Mammary epithelial cell (primary cell): ENCODE measurements at places on chromosomes 11 and 22.

DNA sequence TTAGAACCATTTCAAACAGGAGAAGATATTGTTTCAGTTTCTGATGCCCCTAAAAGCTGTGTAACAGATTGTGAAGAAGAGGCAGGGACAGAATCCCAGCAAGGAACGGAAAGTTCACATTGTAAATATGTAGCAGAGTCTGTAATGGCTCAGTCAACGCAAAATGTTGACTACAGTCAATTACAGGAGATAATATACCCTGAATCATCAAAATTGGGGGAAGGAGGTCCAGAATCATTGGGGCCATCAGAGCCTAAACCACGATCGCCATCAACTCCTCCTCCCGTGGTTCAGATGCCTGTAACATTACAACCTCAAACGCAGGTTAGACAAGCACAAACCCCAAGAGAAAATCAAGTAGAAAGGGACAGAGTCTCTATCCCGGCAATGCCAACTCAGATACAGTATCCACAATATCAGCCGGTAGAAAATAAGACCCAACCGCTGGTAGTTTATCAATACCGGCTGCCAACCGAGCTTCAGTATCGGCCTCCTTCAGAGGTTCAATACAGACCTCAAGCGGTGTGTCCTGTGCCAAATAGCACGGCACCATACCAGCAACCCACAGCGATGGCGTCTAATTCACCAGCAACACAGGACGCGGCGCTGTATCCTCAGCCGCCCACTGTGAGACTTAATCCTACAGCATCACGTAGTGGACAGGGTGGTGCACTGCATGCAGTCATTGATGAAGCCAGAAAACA lies 40.8 kb downstream of the IGLL1 start:
- peak; percentile 70 for DNase-seq

DNA sequence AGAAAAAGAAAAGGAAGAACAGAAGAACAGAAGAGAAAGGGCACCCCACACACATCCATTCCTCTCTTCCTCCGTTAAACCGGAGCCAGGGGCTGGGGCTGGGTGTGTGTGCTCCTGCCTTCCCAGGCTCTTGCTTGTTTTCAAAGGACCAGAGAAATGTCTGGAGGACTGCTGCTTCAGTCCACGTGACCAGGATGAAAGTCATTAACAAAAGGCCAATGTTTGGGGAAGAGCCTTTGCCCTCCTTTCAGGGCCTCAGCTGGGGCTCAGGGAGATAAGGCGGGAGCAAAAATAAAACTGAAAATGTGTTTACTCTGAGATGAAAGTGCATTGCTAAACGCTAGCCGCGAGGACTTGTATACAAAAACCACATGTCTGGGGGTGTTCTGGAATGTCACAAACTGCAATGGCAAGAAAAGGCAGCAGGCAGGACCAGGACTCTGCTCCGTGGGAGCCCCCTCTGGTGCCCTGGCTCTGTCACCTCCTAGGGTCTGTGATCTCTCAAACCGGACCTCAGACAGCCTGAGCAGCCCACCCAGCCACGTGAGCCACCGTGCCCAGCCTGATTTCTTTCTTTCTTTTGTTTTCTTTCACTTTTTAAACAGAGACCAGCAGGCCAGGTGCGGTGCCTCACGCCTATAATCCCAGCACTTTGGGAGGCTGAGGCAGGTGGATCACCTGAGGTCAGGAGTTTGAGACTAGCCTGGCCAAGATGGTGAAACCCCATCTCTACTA lies 31.6 kb upstream of the MYH9 start:
- no peak for DNase-seq

DNA sequence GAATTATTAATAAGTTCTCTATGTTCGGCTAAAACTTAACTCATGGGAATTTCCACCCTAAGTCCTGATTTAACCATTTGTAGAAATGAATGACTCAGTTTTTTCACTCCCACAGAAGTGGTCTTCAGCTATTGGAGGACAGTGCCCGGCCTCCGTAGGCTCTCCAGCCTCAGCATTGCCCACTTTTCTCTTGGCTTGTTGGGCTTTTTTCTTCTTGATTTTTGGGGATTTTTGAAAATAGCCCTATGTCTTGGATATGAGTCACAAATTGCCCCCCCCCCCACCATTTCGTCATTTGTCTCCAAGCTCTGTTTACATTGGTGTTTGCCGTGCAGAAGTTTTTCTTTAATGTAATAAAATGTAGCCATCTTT lies 66.7 kb downstream of the PACS1 start:
- DNase-seq: no peak

DNA sequence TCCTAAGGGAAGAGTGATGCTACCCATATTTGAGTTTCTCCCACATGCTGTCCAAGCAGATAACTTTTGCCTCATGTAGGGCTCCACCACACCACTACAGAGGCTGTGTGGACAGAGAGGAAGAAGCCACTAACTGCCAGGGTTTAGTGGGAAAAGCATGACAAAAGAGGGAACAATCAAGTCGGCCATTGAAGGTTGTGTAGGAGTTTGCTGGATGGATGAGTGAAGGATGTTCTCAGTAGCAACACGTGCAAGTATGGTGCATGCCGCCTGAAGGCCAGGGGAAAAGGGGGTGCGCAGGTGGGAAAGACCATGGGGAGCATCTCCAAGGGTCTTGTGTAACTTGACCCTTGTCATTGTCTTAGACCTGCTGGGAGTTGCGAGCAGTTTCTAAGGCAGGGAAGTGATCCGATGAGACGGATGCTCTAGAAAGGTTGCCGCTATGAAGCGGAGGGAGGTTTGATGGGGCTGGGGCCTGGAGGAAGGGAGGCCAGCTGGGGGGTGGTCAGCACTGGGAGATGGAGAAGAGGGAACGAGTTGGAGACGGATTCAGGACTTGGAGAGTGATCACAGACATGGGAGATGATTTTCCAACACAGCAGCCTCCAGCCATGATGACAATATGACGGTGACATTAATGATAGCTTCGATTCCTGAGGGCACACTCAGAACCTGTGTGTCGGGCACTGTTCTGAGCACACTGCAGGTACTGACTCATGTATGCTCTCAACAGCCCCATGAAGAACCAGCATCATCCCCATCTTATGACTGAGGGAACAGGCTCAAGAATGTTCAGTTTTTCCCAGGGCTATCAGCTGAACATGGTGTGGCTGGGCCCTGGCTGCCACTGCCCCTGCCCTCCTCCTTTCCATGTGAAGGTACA lies 53.7 kb downstream of the CD6 start:
- DNase-seq: no peak

- DNase-seq: peak; percentile 31
Observed at GRCh38 chr11:118434553-118435289, 1.6 kb upstream of the KMT2A start.

GRCh38 chr11:125777309-125777708 lies 1.3 kb downstream of the PATE2 start:
- peak; percentile 40 for DNase-seq

DNA sequence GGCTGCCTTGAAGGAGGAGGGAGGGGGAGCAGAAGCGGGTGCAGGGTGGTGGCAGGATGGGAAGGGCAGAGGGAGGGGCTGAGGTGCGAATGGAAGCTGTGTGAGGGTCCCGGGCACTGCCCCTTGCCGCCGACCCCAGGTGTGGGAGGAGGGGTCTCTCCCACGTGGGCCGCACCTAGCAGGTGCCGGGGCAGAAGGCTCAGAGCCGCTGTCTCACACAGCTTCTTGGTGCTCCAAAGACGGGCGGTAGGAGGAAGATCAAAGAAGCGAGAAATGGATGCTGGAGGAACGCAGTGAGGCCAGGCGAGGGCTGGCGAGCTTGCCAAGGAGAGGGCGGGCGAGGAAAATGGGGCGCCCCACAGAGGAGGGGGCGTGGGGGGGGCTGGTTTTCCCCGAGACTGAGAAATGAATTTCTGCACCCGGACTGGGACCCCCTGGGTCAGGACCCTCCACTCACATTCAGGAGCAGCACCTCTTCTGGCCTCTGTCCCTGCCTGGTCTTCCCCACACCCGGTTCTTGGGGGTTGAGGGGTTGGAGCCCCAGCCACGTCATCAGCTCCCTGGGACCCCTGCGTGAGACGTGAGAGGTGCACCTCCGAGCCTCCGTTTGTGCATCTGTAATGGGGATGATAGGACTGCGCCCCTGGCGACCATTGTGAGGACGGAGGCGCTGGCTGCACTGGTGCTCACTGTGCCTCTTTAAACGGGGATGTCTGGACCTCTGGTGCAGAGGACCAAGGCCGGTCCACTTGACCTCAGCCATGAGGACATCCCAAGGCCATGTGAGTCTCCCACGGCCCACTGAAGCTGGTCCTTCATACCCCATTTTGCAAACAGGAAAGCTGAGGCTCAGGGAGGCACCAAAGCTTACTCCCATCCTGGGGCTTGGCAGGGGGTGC lies 16.8 kb downstream of the LSP1 start:
- DNase-seq: no peak

DNA sequence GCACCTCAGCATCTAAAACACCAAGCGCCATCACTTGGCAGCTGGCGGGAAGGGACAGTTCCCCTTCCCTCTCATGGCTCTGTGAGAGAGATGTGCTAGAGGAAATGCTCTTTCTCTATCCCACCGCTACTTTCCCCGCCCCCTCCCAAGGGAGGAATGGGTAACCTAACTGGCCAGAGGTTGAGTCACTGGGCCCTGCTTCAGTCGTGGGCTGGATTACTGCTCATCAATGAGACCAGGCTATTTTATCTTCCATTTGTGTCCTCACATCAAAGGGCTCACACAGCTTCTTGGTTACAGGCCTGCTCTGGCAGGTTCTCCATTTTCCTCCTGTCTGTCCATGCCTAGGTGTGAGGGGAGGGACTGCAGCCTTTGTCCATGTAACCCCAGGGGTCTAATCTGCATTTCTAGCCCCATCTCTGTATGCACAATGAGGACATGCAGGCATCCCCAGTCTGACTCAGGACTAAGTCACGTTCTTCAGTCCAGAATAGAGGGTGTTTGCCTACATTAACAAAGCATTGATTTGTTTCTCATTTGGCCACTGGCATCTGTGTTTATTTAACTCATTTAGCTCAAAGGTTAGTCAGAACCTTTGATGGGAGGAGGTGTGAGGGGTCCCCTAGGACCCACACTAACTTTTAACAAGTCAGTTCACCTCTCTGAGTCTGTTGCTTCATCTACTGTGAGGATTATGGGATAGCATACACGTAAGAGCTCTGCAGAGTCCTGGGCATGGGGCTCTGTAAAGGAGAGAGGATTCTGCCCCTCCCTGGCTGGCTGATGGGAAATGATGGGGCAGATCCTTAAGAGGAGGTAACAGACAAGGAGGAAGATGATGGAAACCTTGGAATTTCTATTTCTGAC lies 99.1 kb downstream of the XRRA1 start:
- DNase-seq: peak; percentile 79

- DNase-seq: no peak
Observed at GRCh38 chr11:59678118-59678812, 9.4 kb upstream of the PATL1 start.

GRCh38 chr11:56152333-56152732 lies 7.8 kb downstream of the OR8K5 start:
- no peak for DNase-seq

GRCh38 chr22:46813816-46814597 lies 51.6 kb downstream of the TBC1D22A start:
- DNase-seq: no peak

GRCh38 chr11:102191832-102192231 lies 81.6 kb downstream of the YAP1 start:
- DNase-seq: no peak
